ENCODE measurements at places on chromosomes 6 and 20. TPM values are rescaled to one million over a fixed set of nuclear protein-coding genes. Genes with fewer than 3 reads are reported as not detected.

PPP1R3G gene
- total RNA-seq: 3.7 TPM

SMPDL3A gene
- total RNA-seq: 8.0 TPM

GRCh38 chr20:50392138-50392866 is 117.9 kb upstream of the PTPN1 start:
- H3K4me3 ChIP-seq: no peak overlapping the region
- H3K36me3 ChIP-seq: no peaks in the 10 kb centered on the region
- no peak for DNase-seq

DNA sequence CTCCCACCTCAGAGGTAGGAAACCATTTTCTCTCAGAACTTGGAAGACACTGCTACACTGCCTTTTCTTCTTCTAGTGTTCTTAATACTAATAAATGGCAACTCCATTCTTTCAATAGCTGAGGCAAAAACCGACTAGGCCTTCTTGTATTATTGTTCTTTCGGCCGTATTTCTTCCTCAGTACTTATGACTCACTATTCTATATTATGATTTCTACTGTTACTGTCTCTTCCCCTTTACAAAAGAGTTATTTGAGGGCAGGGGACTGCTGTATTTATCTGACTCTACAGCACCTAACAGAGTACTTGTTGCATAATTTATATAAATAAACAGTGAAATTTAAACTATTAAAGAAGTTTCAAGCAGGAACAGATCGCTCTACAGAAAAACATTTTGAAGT is 3.1 kb downstream of the DNAAF9 start:
- H3K27ac ChIP-seq: no peak overlapping the region
- H3K27me3 ChIP-seq: no peaks in the 10 kb centered on the region
- DNase-seq: no peak
- no peak overlapping the region for H3K4me3 ChIP-seq
- H3K4me1 ChIP-seq: peaks cover 39% of the 10 kb centered on the region
